GM12864 (cell line): ENCODE measurements at places on chromosomes 5 and 9.

GRCh38 chr9:31135567-31135966 is 1248.9 kb upstream of the ACO1 start:
- DNase-seq, result no peak

DNA sequence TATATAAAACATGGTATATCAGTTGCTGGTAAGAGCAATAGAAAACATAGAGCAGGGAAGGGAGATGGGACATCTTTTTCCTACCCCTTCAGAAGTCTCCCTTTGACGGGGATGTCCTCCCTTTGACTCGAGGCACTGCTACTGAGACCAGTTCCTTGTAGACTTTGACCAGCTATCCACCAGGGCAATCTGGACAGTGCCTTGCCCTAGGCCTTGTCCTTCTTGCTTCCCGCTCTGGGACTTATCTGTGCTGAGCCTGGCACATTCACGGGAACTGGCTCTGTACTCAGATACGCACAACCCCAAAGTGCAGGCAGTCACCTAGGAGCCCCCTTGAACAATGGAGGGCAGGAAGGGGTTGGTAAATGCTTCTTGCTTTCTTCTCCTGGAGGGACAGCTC is 116.6 kb upstream of the ANKH start:
- no peak for DNase-seq

- DNase-seq, result no peak
Measured at GRCh38 chr5:89279391-89280036, 396.5 kb upstream of the MEF2C start.

GRCh38 chr5:1661831-1662558 is 137.6 kb downstream of the MRPL36 start:
- DNase-seq, result no peak

DNA sequence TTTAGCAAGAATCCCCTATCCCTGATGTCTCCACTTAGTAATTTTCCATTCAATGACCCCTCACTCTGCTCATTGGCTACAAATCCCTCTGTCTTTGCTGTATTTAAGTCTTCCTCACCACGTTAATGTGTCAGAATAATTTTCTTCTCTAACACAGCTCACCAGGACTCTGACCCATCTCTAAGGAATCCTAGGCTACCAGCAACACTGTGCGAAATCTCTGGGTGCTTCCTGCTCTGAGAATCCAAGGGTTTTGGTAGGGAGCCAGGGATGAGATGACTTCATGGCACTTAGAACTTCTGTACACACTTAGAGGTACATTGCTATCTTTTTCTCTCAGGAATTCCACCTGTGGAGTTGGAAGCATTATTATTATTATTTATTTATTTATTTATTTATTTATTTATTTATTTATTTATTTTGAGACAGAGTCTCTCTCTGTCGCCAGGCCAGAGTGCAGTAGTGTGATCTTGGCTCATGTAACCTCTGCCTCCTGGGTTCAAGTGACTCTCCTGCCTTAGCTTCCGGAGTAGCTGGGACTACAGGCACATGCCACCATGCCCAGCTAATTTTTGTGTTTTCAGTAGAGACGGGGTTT is 53.5 kb downstream of the FOXI1 start:
- DNase-seq, result no peak

DNA sequence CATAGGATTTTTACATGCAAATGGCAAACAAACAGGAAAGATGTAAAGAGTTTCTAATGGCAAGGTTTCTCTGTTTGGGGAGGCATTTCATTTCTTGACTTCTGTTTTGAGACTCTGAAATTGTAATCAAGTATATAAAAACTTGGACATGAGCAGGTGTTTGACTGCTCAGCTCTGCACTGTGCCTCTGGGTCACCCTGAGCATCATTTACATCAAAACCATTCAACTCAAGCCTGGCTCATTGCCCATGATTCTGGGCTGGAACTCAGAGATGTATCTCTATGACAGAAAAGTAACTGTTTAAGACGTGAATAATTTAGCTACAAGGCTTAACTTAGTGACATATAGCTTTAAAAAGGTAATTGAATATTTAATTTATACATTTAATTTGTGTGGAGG is 1402.4 kb upstream of the NUDT12 start:
- DNase-seq, result no peak

DNA sequence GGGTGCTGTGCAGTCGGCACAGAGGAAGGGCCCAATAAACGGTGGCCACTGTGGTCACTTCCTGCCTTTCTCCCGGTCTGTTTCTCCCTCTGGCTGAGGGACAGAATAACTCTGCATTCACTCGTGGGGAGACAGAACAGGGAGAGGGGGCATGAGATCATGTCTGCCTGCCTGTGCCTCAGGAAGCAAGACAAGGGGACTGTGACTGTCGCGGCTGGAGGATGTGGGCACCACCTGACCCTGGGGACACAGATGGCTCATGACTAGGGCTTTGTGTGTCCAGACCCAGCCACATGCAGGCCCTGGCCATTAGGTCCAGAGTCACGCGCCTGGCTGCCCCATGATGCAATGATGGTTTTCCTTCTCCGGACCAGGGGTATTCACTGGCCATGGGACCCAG is 5.8 kb downstream of the TRUB2 start:
- no peak for DNase-seq

GRCh38 chr9:5671711-5672353 is 42.9 kb downstream of the RIC1 start:
- no peak for DNase-seq

DNA sequence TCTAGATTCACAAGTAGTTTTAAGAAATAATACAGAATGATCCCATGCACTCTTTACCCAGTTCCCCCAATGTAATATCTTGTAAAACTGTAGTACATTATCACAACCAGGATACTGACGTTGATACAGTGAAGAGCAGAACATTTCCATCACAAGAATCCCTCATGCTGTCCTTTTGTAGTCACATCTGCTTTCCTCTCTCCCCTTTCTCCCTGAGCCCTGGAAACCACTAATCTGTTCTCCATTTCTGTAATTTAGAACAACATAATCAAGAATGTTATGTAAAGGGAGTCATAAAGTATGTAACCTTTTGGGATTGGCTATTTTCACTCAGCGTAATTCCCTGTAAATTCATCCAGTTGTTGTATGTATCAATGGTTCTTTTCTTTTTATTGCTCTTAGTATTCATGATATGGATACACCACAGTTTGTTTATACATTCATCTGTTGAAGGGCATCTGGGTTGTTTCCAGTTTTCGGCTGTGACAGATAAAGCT is 61.1 kb downstream of the ERCC6L2 start:
- no peak for DNase-seq

- no peak for DNase-seq
Measured at GRCh38 chr5:143219696-143220095, 183.8 kb downstream of the NR3C1 start.

DNA sequence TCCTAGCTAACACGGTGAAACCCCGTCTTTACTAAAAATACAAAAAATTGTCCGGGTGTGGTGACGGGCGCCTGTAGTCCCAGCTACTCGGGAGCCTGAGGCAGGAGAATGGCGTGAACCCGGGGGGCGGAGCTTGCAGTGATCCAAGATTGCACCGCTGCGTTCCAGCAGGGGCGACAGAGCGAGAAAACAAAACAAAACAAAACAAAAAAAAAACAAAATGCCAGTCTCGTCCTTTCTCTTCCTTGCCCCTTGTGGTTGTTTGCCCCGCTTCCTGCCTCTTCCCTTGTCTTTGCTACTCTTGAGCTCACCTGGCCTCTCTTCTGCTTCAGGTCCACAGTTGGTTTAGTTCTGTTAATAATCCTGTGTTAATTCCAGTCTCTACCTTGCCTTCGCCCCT is 22.5 kb downstream of the PRDM6 start:
- no peak for DNase-seq

DNA sequence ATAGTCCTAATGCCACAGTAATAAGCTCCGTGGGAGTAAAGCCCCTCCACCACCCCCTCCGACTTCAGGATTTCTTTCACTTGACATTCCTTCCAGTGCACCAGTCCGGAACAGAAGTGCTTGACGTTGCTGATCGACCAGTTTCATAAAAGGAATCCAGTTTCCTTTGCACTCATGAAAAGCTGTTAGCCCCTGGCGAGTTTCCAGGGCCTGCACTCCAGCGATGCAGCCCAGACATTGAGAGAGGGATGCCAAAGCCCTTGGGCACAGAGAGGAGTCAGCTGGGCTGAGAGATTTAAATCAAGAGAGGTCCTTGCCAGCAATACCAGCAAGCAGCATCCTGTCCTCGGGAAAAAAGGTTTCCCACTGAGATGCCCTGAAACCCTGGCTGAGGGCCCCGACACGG is 170.1 kb downstream of the GABBR2 start:
- DNase-seq, result no peak

- no peak for DNase-seq
Measured at GRCh38 chr5:61002611-61003355, 57.8 kb downstream of the NDUFAF2 start.

GRCh38 chr9:130336885-130337284 is 71.3 kb downstream of the HMCN2 start:
- DNase-seq, result no peak

- DNase-seq, result no peak
Measured at GRCh38 chr5:7877851-7878250, 8.9 kb downstream of the MTRR start.

DNA sequence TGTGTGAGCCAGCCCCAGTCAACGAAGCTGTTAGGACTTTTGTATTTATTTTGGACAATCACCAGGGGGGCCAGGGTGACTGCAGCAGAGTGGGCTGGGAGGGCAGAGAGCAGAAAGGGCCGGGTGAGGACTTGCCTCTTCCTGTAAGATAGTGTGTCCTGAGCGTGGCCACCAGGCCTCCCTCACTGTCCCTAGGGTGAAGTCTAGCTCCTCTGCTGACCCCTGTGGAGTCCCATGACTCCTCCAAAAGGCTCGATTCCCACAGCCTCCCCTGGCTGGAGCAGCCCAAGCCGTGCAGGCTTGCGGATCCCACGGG is 147.8 kb downstream of the RXRA start:
- DNase-seq, result no peak

GRCh38 chr5:142412581-142412980 is 87.8 kb upstream of the SPRY4 start:
- DNase-seq, result no peak

- no peak for DNase-seq
Measured at GRCh38 chr5:148491015-148491792, 107.4 kb downstream of the FBXO38 start.

DNA sequence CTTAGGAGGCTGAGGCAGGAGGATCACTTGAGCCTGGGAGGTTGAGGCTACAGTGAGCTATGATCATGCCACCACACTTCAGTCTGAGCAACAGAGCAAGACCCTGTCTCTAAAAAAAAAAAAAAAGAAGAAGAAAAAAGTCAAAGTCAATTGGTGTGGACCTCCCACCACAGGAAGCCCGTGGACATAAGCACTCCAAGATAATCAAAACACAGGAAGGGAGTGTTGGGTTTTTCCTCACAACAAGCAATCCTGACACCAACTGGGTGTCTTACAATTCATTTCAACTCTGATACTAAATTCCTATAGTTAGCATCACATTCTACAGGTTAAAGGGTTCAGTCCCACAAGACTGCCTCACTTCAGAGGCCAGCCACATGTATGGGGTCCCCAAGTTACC is 70.7 kb downstream of the PDE6A start:
- no peak for DNase-seq

DNA sequence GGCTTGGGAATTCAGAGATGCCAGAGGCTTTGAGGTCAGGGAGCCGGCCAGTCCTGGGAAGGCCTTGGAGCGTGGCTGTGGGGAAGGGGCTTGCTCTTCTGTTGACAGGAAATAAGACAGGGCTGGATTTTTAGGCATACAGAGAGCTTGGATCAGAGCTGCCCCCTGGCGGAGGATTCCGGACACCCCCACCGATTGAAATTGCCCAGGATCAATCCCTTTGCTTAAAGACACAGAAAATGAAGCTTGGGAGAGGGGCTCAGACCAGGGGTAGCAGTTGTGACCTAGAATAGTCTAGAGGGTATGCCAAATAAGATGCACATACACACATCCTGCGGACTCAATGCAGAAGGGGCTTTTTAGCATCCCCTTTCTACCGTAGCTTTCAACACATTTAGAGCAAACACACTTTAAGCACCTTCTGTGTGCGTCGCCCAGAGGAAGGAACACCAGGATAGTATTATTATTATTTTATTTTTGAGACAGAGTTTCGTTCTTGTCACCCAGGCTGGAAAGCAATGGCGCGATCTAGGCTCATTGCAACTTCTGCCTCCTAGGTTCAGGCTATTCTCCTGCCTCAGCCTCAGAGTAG is 1.7 kb upstream of the NTMT1 start:
- DNase-seq, result no peak

- DNase-seq, result no peak
Measured at GRCh38 chr5:132099076-132099748, 25.6 kb downstream of the CSF2 start.

DNA sequence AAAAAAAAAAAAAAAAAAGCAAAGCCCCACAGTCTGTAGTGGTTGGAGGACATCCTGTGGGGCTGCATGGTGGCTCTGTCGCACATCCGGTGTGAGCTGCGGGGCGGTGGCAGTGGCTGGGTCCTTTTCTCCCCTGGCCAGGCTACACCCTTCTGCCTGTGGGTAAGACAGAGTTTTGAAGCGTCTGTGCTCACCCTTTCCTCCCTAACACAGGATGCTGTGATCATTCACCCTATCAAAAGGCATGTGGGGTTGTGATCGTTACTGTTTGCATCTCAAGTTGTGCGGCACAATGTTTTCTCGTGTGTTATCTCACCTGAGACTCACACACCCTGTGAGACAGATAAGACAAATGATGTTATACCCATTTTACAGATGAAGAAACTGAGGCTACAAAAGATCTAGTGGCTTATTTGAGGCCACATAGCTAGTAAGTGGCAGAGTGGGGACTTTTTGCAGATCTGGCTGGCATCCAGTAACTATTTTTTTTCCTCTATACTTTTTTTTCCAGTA is 17.5 kb downstream of the IRF1 start:
- no peak for DNase-seq

- no peak for DNase-seq
Measured at GRCh38 chr5:160133918-160134304, 14.7 kb upstream of the PWWP2A start.

- DNase-seq, result no peak
Measured at GRCh38 chr5:32955814-32956213, 244.7 kb downstream of the NPR3 start.

DNA sequence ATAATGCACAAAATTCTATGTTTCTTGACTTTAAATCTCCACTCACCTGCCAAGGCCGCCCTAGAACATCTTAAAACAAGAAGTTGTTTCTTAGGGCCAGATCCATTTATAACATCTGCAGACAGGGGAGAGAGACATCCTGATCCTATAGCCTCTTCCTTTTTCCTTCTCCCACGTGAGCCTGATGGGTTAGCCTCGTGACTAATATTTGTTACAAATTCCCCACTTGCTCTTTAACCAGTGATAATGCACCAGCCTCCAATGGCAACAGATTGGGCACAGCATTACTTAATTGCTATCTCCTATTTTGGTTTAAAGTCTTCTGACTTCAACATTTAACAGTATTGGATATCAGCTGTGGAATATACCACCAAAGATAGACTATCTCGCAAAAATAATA is 196.5 kb downstream of the GADD45G start:
- DNase-seq, result no peak

- DNase-seq, result no peak
Measured at GRCh38 chr5:95281226-95281625, 3.7 kb downstream of the MCTP1 start.
